ENCODE measurements at places on chromosomes 1 and 21.
A peak's percentile ranks its signal among the peaks of the same experiment; 100 is the strongest.

DNA sequence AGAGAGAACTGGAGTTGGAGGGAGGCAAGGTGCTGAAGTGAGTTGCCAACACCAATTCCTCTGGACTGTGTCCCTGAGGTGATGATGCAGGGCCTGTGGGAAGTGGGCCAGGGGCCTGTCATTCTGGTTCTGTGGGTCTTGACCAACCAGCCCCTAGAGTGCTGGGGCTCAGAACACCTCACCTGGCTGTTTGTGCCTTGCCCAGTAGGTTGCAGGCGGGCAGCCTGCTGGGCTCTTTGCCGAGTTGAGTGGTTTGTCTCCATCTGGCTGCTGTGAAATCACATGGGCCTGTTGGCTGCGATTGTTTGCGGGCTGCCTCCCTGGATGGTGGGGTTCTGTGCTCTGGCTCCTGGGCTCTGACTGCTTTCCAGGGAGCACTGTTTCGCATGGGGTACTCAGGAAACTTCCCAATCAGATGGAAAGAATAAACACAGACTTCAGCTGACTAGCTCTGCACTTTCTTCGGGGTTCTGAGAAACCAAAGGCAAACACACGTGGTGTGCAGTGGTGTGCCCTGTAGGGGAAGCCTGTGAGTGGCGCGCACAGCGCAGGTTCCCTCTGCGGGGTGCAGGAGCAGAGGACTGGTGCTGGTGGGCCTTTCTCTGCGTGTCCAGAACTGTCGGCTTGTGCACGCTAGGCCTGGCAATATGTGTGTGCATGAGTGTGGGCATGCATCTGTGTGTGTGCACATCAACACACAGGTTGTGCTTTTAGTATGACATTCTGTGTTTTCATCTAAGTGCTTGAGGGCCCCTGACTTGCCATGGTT is 95.1 kb downstream of the RHOU start:
- DNase-seq: no peak

- no peak for DNase-seq
Measured at GRCh38 chr1:226132728-226133503, 53.6 kb downstream of the ACBD3 start.

DNA sequence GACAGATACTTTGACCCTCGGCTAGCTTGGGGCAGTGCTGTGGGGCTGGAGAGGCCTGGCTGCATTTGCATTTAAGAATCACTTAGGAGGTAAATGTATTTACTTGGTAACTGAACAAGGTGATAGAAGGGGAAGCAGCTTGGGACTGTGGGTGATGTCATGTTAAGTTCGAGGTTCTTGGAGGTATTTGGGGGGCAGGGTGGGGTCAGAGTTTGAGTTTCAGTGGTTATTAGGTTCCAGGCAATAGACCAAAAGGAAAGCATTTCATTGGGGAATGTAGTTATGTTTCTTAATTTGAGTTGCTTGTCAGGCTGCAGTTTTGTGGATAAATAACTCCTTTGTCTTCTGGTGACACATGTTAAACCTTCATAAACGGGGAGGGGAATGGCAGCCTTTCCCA is 2.4 kb upstream of the FAM78B start:
- DNase-seq: no peak

- DNase-seq: no peak
Measured at GRCh38 chr1:211920141-211920572, 89.6 kb upstream of the LPGAT1 start.

GRCh38 chr1:94801919-94802546 is 18.1 kb upstream of the SLC44A3 start:
- no peak for DNase-seq

- DNase-seq: no peak
Measured at GRCh38 chr1:145922266-145922665, 3.7 kb upstream of the PEX11B start.

GRCh38 chr1:51284487-51284954 is 45.8 kb downstream of the TTC39A start:
- no peak for DNase-seq

DNA sequence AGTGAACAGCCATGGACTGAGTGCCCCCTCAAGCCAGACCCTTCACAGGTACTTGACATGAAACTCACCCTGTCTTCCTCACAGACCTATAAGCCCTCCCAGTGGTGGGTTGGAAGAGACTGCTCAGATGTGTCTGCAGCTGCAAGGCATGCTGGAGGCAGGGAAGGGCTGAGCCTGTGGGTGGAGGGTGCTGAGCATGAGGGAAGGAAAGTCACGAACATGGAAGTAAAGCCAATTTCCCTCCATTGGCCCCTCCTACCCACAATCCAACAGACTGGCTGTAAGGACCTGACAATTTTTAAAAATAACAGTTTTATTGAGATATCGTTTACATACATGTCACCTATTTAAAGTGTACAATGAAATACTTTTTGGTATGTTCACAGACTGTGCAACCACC is 44.1 kb downstream of the RCSD1 start:
- no peak for DNase-seq

DNA sequence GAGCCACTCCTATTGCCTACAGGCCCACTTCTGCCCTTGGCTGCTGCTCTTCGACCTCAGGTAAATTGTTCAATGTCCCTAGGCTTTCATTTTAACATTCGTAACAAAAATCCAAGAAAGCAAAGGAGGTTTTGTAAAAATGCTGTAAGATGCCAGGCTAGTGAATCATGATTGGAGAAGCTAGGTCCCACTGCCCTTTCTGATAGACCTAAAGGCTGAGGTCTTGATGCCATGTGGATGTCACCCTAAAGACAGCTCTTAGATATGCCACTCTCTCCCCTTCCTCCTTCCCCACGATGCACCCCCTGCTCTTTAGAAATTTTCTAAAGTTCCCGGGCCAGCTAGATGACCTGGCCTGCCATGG is 9.9 kb upstream of the TMEM39B start:
- DNase-seq: no peak

DNA sequence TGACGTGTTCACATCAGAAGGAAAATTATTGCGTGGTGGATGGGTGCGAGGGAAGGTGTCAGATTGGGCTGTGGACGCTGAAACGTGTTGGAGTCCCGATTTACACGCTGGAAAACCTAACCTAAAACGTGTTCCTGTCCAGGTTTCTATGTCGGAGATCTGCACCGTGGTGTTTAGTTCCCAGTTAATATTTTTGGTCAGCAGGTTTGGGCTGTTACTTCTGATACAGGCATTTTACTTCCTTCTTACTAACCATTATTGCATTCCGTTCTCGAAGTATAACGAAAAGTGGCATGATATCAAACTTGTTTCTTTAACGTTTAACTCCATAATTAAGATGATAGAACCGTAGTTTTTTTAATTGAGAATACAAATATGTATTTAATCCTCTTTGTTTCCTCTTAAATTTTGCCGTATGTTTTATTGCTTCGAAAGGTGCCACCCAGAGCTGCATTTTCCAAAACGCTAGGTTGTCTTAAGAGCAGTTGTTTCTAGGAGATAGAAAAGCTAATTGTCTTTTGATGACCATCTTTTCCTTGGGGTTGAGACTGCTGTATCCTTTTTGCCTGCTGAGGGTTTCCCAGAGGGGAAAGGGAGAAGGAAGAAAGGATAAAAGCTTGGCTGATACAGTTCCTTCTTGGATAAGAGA is 1.3 kb downstream of the ADARB1 start:
- DNase-seq: no peak

DNA sequence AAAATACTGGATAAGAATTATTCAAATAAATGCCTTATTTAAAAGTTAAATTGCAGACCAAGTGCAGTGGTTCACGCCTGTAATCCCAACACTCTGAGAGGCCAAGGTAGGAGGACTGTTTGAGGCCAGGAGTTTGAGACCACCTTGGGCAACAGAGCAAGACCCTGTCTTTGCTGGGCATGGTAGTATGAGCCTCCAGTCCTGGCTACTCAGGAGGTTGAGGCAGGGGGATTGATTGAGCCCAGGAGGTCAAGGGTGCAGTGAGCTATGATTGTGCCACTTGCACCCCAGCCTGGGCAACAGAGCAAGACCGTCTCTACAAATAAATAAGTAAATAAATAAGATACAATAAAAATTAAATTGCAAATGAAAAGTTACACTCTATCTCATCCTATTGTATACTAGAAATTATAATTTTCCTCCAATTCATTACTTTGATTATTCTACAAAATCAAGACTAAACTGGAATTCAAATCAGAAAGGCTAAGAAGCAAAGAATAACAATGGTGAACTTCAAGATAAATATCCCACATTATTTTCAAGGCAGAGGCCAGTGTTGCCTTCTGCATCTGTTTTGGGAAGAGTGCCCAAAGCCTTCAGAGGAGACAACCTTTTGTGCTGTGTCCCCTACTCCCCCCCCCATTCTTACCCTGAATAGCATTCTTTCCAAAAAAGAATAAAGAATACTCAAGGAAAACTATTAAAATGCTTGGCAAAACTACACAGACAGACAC is 73.3 kb upstream of the IRF2BP2 start:
- DNase-seq: no peak

DNA sequence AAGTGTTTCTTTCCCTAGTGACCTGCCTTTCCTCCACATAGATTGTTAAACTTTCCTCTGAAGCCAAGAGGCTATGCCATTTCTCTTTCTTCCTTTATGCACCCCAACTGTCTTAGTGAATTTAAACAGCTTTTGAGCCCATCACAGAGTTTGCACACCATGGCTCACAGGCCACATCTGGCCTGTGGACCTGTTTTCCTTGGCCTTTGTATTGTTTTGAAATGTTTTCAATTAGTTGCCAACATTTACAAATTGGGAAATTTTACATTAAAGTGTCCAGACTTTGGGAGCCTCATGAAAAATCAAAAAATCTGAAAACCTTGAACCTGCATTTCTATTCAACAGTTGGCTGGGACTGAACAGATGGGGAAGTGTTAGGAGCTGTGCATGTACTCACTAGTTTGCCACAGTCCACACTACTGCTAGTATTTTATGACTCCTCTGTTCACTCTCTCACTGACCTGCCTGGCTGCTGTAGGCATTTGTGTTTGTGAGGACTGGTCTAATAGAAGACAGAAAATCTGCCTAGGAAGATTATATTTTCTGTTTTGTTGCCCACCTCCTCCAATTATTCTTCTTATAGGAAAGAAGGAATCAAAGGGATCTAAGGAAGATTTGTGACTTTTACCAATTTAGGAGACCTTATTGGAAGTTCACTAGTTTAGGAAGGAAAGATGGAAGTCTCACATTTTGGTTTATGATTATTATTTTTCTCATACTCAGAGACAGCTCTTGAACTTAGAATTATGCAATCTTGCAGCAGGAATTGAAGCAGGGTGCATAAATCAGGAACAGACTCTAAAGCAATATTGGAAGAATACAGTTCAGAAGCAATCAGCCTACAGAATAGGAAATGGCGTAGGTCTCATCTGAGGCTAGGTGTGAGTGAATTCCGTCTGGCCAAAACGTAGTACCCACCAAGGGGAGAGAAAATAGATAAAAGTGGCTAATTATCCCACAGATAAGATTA is 134.7 kb downstream of the HLX start:
- no peak for DNase-seq

- DNase-seq: no peak
Measured at GRCh38 chr1:227735539-227736285, 477 bp downstream of the SNAP47 start.

DNA sequence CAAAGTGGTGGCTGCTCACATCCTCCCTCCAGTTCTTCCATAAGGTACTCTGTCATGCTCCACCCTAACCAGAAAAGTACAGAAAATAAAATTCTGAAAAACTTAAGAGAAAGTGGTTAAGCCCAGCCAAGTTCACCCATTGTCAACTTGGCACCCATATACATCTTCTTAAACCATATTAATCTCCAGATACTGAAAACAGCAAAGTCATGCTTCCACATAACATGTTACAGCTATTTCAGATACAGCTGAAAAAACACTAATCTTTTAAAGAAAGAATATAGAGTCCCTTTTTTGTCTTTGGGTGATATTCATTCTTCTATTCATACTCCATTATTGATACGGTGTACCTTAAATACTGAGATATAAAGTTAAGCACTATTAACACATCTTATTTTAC is 577.8 kb downstream of the KCNT2 start:
- no peak for DNase-seq

DNA sequence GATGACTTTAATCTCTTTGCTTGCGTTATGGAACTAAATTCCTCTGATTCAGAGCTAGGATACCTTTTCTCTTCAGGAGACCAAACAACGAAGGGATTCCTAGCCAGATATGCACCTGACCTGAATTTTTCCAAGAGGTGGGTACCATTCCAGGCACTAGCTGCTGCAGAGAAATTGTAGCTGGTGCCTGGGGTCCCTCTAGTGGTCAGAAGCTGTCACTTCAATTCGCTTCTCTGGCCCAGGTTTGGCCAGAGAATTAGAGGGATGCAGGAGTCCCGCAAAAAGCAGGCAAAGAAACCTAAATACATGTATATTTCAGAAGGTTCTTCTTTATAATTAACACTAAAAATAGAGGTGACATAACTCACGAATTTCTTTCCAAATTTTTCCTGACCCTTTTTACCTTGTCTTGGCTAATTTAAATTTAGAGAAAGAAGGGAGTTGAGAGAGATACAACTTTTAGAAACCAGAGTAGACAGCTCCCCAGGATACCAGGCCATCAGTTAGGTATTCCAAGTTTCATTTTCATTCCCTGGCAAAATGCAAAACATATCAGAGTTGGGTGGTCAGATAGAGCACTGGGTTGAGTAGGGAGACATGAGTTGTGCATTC is 9.6 kb downstream of the ACKR1 start:
- peak; percentile 16 for DNase-seq

DNA sequence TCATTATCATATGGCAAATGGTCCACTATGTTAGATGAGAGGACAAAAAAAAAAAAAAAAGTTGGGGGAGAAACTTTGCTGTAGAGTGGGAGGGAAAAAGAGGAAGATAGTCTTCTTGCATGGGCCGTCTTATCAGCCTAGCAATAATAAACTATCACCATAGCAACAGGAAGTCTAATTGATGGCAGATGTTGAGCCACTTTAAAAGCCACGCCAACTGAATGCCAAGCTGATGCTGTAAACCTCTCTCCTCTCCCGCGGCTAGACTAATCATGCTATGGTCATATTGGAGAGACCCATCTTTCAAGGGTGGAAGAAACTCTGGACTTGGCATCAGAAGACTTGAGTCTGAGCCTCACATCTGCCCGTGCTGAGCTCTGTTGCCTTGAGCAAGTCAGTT is 122.2 kb upstream of the HOOK1 start:
- DNase-seq: no peak

DNA sequence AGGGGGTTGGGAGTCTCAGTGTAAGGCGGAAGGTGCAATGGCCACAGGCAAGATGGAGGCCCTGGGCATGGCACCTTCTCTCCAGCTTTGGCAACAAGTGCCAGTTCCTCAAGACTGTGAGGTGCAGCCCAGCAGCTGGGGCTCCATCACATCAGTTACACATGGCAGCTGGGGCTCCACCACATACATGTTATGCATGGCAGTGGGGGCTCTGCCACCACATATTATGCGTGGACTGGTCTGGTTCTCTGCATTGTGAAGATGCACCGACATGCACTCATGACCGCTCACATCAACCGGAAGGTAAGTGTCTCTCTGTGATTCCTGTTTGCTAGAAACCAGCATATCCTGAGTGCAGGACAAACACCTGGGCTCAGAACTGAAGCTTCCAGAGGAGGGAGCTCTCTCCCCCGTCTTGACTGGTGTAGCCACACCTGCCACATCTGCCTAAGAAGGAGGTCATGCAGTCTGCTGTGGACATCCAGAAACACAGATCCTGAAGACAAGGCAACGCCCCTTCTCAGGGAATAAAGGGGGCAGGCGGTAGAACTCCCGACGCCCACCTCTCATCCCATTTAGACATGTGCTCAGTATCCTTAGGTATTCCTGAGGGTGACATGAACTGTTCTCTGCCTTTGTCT is 104.1 kb upstream of the TMPRSS2 start:
- DNase-seq: no peak

Measured in activated T-cell treated with anti-CD3 and anti-CD28 coated beads for 1 hour (primary cell).